ENCODE measurements at places on chromosomes 2 and 18.

- no peak for DNase-seq
Observed at GRCh38 chr2:218605432-218605831, 2.3 kb upstream of the PLCD4 start.

- DNase-seq = no peak
Observed at GRCh38 chr2:44843086-44843485, 98.4 kb upstream of the SIX3 start.

GRCh38 chr18:3051718-3052410 is 38.9 kb upstream of the LPIN2 start:
- DNase-seq = no peak

- no peak for DNase-seq
Observed at GRCh38 chr18:49667462-49667861, 105.6 kb downstream of the LIPG start.

DNA sequence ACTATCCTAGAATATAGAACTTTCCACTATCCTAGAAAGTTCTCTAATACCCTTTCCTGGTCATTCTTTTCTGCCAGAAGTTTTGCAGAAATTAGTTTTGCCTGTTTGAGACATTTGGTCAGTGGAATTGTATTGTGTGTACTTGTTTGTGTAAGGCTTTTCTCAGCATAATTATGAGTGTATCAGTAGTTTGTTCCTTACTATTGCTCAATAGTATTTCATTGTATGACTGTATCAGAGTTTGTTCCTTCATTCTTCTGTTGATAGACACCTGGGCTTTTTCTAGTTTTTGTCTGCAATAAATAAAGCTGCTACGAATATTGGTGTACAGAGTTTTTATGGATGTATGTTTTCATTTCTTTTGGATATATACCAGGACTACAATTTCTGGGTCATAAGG is 27.2 kb downstream of the CCDC138 start:
- no peak for DNase-seq

DNA sequence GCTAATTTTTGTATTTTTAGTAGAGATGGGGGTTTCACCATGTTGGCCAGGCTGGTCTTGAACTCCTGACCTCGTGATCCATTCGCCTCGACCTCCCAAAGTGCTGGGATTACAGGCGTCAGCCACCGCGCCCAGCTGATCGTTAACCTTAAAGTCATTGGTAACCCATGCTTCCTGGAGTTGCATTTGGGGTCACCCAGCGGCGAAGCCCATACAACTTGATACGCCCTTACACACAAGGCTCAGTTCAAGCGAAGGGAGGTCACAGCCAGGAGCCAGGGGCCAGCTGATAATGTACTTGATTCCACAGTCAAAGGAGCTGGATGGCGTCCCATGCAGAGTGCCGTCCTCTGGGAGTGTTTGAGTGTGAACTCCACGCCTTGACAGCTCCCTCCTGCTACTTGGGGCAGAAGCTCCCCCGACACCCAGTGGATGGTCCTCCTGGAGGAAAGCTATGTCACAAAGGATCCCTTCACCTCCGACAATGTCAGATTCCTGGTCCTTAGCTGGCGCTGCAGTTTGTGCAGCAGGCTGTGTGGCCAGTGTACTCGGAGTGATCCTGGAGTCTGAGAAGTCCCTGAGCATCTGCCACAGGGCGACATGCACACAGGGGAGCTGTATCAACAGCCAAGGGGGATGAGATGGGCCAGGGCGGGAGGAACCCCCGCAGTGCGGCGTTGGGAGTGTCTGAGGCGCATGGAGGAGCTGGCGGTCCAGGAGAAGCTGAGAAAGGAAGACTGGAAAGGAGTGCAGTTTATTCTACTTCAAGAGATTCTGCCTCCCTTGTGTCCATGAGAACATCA is 7.9 kb downstream of the CLHC1 start:
- DNase-seq = no peak

DNA sequence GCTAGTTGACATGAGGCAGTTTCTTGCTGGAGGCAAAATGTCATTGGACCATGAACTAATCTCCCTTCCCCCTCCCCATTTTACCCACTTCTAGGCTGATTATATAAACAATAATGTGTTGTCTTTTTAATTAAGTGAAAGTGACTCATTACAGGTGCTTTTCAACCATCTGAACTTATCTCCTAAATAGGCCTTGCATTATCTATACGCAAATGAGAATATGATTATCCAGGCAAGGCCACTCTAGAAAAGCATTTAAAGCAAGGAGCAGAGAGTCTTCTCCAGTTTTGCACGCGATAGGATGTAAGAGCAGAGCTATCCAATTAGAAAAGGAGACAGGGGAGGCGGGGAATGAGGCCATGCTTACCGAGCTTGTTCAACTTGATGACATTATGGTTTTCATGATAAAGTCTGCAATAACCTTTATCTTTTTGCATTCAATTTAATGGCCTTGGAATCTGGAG is 286.1 kb upstream of the SIX3 start:
- no peak for DNase-seq

GRCh38 chr2:162382278-162382677 is 38.3 kb downstream of the GCA start:
- DNase-seq = no peak

- no peak for DNase-seq
Observed at GRCh38 chr18:45171679-45172191, 443.5 kb upstream of the SLC14A2 start.

- DNase-seq = no peak
Observed at GRCh38 chr2:120913972-120914838, 178.5 kb downstream of the GLI2 start.

DNA sequence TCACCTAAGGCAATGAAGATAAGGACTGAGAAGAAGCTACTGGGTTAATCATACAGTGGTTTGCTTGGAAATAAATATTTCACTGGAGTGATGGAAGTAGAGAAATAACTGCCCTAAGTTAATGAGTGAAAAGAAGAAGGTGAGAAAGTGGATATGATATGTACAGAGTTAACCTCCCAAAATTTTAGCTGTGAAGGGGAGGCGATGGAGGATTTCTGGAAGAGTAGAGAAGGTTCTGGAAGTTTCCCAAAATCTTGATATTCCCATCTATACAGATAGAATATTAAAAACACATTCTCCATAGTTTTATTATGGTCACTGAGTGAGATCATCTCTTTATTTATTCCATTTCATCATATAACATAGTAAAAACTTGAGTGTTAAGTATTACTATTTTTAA is 296.6 kb upstream of the RGPD4 start:
- no peak for DNase-seq

DNA sequence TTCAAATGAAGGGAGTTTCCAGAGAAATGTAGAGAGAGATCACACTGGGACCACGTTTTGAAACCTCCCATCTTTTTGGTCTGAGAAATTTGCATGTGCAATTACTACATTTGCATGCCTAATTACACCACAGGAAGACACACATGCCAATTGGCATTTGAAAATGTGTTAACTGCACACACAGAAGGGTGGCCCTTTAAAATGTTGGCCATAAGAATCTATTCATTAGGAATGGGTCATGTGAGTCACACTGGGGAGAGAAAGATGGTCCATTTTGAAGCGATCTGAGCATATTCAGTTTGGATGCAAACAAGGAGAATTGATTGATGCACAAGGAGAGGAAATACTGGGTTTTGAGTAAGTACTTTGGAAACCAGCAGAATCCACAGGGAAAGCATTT is 1407.1 kb upstream of the ACVR2A start:
- no peak for DNase-seq

DNA sequence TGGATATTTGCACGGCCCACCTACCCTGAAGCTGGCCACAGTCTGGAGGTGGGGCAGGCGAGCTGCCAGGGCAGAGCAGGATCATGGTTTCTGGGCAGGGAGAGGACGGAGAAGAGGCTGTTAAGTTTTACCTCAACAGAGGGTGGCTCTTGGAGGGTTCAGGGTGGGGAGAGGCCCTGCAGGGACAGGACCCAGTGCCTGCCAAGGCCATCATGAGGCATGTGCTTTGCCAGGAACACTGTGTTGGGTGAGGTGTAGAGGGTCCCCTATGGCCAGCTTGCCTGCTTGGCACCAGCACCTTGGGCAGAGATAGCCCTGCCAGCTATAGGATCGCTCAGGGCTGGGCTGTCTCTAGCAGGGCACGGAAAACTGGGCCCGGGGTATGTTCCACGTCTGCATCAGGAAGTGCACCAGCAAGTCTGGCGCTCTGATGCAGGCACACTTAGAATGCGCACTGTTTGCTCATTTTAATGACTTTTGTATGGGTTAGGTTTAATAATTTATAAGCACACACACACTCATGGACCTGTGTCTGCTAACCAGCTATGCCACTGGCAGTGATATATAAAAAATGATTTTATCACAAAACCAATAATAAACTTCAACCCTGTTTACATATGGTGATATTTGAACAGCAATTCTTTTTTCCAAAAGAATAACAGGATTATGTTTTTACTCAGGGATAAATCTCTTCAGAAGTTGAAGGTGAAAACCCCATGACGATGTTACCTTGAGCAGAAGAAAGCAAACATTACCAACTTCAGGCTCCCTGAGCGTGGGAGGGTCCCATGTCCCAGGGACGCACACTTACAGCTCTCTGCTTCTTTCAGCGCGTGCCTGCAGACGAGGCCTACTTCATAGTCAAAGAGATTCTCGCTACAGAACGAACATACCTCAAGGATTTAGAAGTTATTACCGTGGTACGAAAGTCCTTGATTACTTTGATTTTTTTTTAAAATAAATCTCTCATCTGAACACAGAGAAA is 46.4 kb downstream of the STK25 start:
- no peak for DNase-seq

GRCh38 chr2:133506996-133507395 is 61.3 kb downstream of the NCKAP5 start:
- DNase-seq = no peak

DNA sequence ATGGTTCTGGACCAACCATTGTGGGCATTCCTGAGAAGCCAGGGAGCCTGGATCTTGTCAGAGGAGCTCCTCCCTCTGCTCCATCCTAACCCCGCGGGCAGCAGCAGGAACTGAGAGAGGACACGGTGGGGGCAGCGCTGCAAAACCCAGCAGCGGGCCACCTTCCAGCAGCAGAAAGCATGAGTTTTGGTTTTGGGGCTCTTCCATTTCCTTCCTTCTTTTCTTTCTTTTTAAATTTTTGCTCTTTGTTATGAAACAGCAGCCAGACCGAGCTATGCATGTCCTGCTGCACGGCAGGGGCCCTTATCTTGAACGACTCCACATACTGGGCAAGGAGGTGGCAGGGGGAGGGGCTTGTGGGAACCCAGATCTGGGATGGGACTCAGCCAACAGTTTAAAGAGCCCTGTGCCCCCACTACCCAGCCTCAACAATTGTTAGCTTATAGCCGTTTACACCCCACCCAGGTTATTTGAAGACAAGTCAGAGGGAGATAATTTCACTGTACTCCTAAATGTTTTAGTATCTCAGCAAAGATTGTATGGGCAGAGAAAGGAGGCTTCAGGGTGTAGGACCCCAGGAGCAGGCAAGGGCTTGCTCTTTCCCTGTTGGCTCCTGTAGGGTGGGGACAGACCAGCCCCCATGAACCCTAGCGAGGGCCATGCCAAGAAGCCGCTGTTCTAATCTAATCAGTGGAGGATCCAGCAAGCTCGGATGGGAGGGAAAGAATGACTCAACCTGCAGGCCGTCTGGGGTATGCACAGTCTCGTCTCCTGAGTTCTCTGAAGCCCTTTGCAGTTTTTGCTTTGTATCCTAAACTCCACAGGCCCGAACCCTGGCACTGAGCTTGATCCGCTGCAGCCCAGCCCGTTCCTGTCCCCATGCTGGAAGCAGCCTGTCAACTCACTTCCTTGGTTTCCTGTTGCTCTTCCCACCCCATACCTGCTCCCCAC is 75.3 kb downstream of the LRRFIP1 start:
- no peak for DNase-seq

DNA sequence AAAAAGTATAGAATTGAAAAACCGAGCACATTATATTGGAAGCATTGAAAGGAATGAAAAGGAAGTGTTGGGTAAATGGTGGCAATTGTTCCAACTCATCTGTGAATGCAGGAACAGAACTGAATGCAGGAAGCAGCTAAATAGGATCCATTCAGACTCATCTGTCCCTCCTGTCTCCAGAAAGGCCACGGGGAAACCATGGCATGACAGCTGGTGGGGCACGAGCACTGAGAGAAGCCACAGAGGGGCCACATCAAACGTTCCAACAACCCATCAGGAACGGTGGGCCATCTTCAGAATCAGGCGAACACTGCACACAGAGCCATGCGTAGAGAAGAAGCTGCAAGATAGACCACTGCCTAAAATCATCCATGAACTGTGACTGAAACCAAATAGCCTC is 138.5 kb upstream of the SLC35G4 start:
- no peak for DNase-seq

DNA sequence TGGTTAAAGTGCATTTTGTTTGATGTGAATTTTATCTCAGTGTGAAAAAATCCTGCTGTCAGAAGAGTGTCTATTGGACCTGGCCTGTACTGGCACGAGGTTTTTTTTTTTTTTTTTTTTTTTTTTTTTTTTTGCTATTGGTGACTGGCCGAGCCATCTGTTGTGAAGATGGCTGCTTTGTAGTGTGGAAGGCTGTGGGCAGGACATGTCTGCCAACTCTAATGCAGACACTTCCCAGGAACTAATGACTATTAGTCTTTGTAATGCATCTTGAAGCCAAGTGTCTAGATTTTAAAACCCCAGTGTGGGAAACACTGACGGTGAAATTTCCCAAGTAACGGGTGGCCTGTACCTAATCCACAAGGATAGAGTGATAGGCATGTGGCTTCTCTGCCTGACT is 34.3 kb downstream of the ZAP70 start:
- DNase-seq = no peak

GRCh38 chr2:157169889-157170288 is 87.6 kb upstream of the GALNT5 start:
- no peak for DNase-seq
